GDM1 (cell line): ENCODE measurements at places on chromosomes 16 and 17.

DNA sequence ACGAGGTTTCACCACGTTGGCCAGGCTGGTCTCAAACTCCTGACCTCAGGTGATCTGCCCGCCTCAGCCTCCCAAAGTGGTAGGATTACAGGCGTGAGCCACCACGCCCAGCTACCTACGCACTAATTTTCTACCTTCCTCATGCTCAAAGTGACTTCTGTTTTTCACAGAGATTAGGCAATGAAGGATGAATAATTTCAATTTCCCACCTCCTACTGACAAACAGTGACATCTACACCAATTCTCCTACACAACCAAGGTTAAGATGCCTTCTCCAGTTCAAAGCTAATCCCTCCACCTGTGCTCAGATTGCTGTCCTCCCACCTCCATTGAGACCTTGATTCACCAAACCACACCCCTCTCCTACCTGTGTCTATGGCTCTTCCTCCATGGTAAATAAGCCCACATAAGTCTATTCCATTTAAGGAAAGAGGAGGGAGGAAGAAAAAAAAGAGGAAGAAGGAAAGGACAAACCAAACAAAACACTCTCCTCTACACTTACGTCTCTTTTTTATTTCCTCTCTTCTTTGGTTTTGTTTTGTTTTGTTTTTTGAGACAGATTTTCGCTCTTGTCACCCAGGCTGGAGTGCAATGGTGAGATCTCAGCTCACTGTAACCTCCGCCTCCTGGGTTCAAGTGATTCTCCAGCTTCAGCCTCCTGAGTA is 5.5 kb upstream of the MED11 start:
- no peak for DNase-seq

GRCh38 chr16:74724820-74725549 is 24.3 kb upstream of the MLKL start:
- no peak for DNase-seq

- no peak for DNase-seq
These were observed 6.1 kb upstream of the LIG3 start for GRCh38 chr17:34974179-34974578.

DNA sequence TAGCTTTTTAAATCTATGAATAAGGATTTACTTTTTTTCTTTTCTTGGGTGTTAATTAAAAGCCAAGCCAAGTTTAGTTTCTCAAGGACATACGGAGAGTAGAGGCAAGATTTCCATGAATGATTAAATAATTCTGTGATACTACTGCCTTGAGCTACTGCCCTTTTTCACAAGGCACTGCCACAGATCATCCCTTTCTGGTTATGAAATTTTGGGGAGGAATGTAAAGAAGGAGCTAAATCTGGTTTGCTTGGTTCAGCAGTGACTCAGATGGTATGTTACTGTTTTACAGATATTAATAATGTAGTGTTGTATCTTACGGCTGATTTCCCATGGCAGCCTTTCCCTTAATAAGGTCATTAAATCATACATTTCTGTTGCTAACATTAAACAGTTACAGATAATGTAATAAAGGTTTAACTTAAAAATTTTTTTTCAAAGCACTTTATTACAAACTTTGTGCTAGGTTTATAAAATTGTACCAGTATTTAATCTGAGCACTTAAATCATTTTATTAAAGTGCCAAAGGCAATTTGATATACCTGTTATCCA is 2.6 kb downstream of the WSB1 start:
- DNase-seq = no peak

- DNase-seq = peak; percentile 62
These were observed 127.2 kb downstream of the HS3ST3B1 start for GRCh38 chr17:14427900-14428647.

- no peak for DNase-seq
These were observed 9.1 kb downstream of the TFAP4 start for GRCh38 chr16:4263504-4264436.

DNA sequence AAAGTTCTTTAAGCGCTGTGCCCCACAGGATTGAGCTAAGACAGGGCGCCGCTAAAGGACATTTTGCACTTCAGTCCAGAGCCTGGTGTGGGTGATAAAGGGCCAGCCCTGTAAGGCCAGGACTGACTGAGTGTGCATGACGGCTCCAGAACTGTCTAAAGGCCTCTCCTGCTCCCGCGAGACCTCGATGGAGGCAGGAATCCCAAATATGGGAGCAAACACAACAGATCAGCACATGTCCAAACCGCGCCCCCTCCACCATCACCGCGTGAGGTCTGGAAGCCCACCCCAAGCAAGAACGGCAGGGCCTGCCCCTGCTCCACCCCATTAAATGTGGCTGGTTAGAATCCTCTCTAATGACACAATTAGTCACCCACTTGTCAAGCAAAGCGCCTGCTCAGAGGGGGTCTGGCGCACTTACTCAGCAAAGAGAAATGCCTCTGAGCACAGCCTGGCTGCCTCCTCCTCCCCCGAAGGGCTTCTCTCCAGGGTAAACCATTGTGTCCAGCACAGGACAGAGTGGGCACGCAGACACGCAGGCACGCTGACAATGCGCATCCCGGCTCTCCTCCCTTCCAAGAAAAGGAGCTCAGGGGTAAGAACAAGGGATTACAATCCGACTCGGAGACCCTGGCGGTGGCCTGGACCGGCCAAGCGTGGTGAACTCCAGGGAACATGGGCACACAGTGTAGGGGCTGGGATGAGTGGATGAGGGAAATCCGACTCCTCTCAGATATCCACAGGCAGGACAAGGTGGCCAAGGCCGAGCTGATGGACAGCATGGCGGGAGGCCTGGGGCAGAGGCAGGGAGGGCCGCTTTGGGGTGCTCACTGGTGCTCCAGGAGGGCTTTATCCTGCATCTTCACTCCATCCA is 1.5 kb downstream of the MXRA7 start:
- no peak for DNase-seq

DNA sequence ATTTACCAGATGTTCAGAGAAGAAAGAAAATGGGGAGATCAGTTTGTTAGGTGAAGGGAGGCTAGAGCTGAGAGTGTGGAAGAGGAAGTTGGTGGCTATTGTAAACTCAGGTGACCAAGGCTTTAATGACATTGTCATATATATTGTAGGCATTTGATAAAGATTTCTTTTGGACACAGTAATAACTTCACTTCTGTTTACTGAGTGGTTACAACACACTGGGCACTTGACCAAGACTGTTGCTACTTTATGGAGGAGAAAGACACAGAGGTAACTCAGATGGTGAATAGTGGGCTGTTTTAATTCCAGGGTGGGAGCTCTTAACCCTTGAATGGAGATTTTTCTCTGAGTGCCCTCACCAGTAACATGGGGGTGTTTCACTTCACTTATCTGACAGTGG is 46.0 kb downstream of the TNRC6A start:
- DNase-seq = no peak

DNA sequence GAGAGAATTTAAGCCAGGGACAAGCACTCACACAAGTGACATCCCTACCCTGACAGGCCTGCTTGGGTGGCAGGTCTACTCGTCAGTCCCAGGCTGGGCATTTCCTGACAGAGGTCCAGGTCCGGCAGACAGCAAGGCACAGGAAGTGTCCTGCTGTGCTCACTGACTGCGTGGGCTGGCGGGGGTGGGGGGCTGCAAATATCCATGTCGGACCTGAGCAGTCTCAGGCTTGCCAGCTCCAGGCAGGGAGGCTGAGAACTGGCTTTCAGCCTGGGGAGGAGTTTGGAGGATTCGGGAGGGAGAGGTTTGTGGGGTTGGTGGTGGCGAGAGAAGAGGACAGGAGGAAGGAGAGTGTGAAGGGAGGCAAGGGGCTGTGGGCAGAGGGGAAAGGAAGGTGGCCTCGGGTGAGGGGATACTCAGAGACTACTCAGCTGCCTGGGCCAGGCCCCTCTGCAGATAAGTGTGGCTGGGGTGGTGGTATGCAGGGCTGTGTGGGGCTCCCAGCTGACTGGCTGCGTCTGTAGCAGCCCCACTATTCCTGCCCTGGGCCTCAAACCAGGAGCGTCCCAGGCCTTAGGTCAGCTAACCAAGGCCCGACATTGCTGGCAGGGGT is 7.8 kb downstream of the HIC1 start:
- DNase-seq = no peak
